Stimulated activated CD4-positive, alpha-beta T cell treated with anti-CD3 and anti-CD28 coated beads, Interleukin-2, amount 100 ng/mL, for 24 hours (primary cell): ENCODE measurements at places on chromosomes 3 and 15.

- no peak for DNase-seq
These were observed 3.1 kb upstream of the LARP6 start for GRCh38 chr15:70856884-70857561.

GRCh38 chr15:58444658-58445332 lies 13.0 kb downstream of the LIPC start:
- no peak for DNase-seq

DNA sequence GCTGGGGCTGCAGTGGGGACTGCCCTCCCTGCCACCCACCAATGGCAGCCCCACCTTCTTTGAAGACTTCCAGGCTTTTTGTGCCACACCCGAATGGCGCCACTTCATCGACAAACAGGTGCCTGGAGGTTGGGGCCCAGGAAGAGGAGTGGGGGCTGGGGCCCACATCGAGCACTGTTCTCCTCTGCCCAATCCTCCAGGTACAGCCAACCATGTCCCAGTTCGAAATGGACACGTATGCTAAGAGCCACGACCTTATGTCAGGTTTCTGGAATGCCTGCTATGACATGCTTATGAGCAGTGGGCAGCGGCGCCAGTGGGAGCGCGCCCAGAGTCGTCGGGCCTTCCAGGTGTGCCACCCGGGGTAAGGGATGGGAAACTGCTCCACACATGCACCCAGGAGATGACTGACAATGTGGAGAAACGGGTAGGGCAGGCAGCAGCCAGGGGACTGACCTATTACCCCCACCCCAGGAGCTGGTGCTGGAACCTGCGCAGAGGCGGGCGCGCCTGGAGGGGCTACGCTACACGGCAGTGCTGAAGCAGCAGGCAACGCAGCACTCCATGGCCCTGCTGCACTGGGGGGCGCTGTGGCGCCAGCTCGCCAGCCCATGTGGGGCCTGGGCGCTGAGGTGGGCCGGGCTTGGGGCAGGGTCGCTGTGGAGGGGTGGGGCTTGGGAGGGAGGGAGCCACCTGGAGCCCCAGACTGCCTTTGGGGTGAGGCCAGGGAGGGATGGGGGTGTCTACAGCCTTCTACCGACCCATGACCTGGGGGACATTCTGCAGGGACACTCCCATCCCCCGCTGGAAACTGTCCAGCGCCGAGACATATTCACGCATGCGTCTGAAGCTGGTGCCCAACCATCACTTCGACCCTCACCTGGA lies 22.9 kb downstream of the NBEAL2 start:
- peak; percentile 3 for DNase-seq

- DNase-seq = peak; percentile 6
These were observed 69.7 kb upstream of the LINGO1 start for GRCh38 chr15:77702211-77702957.

- no peak for DNase-seq
These were observed 9.6 kb upstream of the MYZAP start for GRCh38 chr15:57582090-57582489.

- DNase-seq = no peak
These were observed 1029.8 kb downstream of the ROBO1 start for GRCh38 chr3:78737988-78738387.

DNA sequence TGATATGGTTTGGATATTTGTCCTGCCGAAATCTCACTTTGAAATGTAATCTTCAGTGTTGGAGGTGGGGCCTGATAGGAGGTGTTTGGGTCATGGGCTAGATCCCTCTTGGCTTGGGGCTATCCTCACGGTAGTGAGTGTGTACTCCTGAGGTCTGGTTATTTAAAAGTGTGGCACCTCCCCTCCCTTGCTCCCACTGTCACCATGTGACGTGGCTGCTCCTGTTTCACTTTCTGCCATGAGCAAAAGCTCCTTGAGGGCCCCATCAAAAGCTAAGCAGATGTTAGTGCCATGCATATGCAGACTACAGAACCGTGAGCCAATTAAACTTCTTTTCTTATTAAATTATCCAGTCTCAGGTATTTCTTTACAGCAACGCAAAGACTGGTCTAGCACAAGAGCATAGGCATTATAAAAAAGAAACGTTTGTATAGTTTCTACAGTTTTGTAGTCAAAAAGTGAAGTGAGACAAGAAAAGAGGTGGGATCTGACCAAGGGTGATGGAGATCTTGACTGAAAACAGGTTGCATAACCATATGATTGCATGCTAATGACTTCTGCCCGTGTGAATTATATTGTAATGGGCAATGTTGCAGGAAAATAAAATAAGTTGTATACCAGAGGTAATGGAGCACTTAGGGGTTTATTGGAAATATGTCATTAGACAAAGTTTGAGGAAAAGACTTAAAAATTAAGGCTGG lies 28.5 kb upstream of the CLASP2 start:
- no peak for DNase-seq

DNA sequence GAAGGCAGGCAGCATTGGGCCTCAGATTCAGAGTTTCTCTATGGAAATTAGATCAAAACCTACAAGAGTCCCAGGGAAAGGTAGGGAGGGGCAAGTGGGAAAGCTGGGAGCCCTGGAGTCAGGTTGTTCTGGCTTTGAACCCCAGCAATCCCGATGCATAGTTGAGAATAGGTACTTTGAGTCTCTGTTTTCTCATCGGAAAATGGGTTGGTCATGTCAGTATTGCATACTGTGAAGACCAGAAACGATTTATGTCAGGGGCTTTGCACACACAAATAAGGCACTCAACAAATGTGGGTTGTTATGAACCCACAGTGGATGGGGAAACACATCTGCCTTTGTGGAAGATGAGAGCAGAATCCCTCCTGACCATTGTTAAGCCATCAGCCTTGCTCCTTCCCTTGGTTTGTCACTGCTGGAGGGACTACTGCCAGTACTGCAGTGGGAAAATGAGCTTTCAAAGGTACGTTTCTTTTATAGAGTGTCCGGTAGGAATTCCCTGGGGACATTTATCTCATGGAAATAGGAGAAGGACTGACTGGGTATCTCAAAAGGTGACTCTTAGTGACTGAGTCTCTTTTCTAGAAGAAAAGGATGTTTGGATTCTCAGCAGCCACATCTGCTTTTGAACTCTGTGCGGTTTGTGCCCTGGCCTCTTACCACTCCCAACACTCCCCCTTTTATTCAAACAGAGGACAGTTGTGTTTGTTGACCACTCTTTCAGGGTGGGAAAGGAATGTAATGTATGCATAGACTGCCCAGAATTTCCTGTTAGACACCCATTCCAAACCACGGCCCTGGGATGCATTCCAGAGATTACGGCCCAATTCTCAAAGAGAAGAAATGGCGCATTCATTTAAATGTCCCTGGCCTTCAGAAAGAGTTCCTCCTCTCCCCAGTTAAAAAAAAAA lies 54.6 kb upstream of the VILL start:
- DNase-seq = no peak

GRCh38 chr15:38425269-38425668 lies 28.7 kb upstream of the FAM98B start:
- DNase-seq = no peak

GRCh38 chr3:175346573-175347356 lies 487.6 kb downstream of the NAALADL2 start:
- DNase-seq = no peak

DNA sequence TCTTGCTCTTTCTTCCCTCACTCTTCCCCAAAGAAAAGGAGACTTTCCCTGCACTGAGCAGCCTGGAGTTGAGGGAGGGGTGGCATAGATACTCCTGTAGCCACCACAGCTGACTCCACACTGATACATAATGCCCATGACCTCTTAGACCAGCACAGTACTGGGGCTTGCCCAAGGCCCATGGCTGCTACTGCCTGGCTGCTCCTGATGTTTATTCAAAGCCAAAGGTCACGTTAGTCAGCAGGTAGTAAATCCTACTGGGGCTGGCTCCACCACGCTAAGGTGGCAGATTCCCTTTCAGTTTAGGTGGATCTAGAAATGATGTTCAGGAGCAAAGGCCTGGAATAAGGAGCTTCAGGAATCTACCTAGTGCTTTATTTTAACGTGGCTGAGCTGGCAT lies 212.7 kb downstream of the C3orf38 start:
- no peak for DNase-seq

DNA sequence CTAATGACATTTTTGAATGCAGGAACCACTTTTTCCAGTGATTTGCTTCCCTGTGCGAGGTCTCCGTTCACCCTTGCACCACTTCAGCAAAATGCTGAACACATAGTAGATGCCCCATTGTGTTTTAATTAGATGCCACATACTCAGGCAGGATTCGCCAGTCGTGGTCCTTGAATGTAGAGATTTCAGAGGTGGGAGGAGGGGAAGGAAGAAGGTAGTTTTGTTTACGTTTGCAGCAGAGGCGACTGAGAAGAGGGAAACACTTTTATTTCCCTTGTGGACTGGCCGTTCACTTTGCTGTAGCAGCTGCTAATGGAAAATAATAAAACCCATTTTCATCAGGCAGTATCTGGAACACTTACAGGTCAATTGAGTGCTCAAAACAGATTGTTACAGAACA lies 262.8 kb upstream of the TBL1XR1 start:
- DNase-seq = no peak

GRCh38 chr15:57442335-57442734 lies 66.0 kb downstream of the CGNL1 start:
- DNase-seq = no peak

GRCh38 chr3:164326714-164327113 lies 751.6 kb downstream of the SI start:
- DNase-seq = no peak

DNA sequence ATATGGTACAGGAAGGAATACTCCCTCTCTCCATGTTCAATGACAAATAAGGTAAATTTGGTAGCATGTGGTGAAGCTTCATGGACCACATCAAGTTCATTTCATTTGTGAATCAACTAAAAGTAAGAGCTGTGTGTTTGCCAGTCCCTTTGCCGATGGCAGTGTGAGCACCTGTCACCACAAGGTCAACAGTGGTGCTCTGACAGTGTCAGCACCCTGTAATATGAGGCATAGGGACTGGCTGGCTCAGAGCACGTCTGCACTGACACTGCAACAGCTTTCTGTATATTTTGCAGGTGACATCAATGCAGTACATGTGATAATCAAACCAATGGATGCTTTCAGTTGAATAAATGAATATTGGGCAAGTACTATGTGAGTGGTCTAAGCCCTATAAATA lies 852.4 kb downstream of the TUSC7 start:
- DNase-seq = no peak

DNA sequence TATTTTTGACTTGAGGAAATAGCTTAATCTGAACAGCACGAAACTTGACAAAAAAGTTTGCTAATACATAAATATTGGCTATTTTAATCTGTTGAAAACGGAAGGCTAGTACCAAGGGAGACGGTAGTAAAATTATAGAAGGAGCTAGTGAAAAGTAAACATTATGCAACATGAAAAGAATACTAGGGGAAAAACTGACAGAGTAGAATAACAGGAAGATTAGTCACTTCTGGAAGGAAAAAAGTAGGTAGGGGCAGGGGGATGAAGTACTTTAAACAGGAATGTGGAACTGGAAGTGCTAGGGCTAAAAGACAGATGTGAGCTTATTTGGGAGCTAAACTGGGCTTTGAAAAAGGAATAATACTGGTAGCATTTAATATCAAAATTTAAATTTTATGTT lies 60.1 kb downstream of the MBNL1 start:
- no peak for DNase-seq
